Stimulated activated CD4-positive, alpha-beta T cell treated with anti-CD3 and anti-CD28 coated beads, Interleukin-15, amount 100 ng/mL, for 48 hours (primary cell): ENCODE measurements at places on chromosomes 5 and 9.

GRCh38 chr5:60779466-60779865 is 64.6 kb downstream of the ELOVL7 start:
- no peak for DNase-seq

GRCh38 chr9:126669108-126669507 is 55.4 kb downstream of the LMX1B start:
- DNase-seq: no peak

GRCh38 chr9:38527503-38527902 is 92.9 kb downstream of the ANKRD18A start:
- no peak for DNase-seq

DNA sequence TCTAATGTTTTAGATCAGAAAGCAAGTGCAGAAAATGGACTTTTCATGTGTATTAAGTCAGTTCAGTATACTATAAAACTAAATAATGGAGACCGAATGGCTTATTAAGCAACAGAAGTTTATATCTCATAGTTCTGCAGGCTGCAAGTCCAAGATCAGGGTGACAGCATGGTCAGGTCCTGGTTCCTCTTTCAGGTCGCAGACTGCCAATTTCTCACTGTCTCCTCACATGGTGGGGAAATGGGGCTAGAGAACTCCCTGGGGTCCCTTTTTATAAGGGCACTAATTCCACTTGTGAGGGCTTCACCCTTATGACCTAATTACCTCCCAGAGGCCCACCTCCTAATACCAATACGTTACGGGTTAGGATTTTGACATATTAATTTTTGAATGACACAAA is 48.7 kb downstream of the RICTOR start:
- DNase-seq: no peak

DNA sequence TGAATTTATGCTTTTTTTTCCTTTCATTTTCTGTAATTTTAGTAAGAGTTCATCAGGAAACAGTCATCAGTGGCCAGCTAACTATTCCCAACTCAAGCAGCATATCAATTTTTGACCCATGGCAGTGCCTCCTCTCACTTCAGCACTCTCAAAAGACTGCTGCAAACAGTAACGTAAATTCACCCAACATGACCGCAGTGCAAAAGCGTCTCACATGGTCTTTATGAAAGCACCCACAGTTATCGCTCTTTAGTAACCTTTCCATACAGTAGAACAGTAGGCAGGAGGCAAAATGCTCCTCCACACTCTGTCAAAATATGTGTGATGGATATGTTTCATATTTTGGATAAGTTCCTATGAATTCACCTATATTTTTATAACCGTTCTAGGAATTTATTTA is 48.6 kb downstream of the PARP8 start:
- no peak for DNase-seq

- DNase-seq: no peak
Measured at GRCh38 chr9:89400403-89401116, 82.3 kb downstream of the SECISBP2 start.

GRCh38 chr5:122704247-122705036 is 70.4 kb upstream of the SNX2 start:
- no peak for DNase-seq

DNA sequence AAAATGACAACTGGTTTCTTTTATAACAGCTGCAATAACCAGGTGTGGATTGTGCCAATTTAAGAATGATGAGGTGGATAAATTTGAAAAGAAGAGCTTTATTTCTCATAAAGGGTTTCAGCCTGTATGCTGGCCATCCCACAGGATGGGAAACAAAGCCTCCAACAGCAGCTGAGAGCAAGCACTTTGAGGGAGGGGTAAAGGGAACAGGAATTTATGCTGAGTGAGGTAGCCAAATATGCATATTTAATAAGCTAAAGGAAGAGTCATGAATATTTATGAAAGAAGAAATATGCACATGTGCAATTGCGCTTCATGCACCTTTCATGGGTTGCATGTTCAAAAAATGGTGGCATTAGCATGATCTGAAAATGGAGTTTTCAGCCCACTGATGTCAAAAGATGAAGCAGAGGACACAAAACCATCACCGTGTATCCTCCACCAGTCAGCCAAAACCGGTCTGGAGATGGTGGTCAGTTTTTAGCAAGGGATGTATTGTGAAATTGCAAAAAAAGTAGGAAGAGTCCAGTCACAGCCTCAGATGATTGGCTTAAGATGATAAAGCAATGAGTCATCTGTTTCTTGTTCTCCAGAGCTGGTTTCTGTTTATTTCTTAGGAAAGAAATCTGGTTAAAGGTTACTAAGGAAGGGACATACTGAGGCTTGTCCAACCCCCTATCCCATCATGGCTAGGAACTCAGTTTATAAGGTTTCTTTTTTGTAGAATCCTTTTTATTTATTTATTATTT is 47.9 kb downstream of the DEPDC1B start:
- DNase-seq: no peak
